Astrocyte of the hippocampus (primary cell): ENCODE measurements at places on chromosomes 4 and X.

- peak; percentile 28 for DNase-seq
Observed at GRCh38 chr4:174256277-174256713, 27.2 kb downstream of the FBXO8 start.

GRCh38 chr4:6788123-6788522, 5.6 kb downstream of the KIAA0232 start:
- DNase-seq: no peak

DNA sequence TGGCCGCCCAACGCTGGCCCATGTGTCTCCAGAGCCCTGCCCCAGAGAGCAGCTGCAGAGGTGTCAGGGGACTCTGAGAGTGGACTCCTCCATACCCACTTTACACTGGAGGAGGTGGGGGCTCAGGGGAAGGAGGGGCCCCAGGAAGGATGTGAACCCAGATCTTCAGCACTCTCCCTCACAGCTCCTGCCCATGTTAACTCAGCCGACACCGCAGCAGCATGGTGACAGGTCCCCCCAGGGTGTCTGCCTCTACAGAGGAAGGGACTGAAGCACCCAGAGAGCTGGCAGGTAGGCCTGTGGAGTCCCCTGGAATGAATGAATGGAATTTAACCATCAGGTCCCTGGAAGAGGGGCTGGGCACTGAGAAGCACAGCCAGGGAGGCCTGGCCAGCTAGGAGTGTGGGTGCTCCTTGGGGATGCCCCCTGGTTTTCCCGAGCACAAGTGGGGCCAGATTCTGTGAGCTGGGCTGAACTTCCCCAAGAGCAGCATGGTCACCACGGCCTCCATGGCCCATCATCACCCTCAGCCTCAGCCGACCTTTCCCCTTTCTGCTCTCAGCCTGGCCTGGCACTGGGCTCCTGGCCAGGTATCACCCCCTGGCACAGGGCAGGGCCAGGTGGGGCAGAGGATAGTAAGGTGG, 21.9 kb downstream of the SH3BP2 start:
- DNase-seq: no peak

GRCh38 chr4:114043116-114043515, 63.7 kb upstream of the ARSJ start:
- DNase-seq: no peak
